ENCODE measurements at places on chromosomes 12 and 14.
A peak's percentile ranks its signal among the peaks of the same experiment; 100 is the strongest.

DNA sequence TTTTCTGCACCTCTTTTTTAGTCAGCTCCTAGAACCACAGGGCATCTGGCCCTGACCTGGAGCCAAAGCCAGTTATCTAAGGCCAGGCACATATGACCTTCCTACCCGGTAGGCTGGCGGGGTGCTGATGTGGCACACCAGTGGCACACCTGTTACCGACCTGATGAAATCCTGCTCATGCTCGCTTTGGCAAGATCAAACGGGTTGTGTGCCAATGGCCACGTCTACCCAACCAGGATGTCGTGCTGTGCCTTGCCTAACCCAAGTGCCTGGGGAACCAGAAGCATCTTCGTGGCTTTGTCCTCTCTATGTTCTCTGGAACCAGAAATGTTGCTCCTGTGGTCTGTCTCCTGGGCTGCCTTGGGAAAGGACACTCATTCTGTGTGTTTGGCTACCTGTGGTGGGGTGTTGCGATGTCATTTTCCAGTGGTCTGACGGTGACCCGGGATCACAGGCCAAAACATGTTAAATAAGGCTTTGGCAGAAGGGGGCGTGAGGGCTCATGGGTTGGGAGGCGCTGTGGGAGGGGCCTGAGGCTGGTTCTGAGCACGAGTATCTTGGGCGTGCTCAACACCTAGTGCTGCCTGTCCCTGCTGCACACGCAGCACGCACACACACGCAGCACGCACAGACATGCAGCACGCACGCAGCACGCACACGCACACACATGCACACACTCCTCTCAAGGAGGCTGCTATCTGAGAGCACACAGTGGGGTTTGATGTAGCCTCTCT, 27.9 kb downstream of the CCNK start:
- no peak for DNase-seq

- DNase-seq, result no peak
These were observed 193.7 kb upstream of the DIO3 start for GRCh38 chr14:101367421-101368261.

DNA sequence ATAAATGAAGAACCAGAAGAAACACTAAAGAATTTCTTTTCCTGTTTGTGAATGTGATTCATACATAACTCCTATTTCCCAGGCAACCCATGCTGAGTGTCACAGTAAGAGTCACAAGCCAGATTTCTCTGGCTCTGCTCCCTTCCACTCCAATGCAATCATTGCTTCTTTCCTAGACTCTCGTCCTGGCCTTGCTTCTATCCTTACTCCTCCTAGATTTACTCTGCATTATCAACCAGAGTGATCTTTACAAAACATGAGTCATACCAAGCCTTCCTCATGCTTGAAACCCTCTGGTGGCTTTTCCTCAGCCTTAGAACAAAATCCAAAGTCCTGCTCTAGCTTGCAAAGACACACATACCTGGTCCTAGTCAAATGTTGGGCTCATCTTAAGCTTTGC, 13.3 kb downstream of the IL22 start:
- no peak for DNase-seq

DNA sequence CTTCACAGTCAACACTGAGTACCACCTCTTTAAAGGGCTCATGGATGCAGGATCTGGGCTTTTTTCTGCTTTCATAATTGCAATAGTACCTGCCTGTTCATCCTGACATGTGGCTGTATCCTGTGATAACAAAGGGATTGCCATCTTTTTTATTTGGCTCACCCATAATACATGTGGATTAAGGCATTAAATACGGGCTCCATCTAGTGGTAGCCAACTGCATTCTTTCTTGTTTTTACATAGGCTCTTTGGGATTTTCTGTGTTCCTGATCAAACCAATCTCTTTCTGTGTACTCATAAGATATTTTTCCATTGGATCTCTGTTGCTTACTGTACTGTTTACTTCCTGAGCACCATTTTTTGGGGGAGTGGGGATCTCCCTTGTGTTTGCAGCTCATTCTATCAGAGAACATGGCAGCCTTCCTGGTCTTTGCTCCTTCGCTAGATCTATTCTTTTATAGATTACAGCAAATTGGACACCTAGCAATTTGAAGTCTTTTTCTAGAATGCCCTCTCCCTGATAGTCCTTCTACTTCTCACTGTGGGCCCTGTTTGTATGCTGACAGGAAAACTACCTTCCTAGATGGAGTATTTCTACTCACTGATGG, 723.4 kb upstream of the MDGA2 start:
- no peak for DNase-seq

DNA sequence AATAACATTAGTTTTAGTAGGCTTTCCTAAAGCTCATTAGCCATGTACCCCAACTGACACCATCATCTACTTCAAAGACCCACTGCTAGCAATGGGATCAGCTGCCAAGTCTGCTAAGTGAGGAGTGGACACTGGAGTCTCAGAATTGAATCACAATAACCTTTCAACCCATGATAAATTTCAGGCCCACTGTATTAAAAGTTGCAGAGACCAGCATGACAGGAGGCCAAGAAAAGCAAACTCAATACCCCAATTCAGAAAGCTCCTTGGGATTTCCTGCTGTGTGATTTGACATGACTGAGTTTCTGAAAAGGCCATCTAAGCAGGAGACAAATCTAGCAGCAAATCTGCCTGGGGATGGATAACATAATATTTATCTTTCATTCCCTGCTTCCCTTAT, 320.7 kb downstream of the NELL2 start:
- DNase-seq, result no peak

DNA sequence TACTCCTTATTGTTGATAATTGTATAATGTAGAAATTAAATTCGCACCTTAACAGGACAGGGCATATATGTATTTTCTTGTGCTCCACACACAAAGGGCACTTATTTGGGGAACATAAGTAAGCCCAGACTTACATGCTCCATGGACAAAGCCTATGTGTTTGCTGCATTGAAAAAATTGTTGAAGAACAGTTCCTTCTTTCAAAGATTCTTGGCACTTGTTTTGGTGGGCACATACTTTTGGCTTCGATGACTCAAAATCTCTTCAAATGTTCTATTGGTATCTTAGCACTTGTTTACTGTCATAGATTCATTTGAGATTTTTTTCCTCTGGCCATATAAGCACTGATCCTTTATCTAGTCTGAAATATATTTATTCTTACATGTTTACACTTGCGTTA, 1.4 kb upstream of the MAP4K5 start:
- no peak for DNase-seq

DNA sequence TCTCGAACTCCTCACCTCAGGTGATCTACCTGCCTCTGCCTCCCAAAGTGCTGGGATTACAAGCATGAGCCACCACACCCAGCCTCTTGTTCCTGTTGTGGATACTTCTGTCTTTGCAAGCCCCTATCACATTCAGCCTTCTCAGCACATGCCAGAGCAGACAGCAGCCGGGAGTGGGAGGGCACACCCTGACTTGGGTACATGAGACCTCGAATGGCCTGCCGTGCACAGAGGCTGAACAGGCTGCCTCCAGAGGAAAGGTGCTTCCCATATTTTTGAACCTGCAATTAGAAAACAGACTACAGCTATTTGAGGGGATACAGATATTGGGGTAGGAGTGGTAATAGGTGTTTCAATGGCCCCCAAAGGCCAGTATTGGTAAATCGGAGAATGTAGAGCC, 307.3 kb upstream of the DIO3 start:
- DNase-seq, result no peak

DNA sequence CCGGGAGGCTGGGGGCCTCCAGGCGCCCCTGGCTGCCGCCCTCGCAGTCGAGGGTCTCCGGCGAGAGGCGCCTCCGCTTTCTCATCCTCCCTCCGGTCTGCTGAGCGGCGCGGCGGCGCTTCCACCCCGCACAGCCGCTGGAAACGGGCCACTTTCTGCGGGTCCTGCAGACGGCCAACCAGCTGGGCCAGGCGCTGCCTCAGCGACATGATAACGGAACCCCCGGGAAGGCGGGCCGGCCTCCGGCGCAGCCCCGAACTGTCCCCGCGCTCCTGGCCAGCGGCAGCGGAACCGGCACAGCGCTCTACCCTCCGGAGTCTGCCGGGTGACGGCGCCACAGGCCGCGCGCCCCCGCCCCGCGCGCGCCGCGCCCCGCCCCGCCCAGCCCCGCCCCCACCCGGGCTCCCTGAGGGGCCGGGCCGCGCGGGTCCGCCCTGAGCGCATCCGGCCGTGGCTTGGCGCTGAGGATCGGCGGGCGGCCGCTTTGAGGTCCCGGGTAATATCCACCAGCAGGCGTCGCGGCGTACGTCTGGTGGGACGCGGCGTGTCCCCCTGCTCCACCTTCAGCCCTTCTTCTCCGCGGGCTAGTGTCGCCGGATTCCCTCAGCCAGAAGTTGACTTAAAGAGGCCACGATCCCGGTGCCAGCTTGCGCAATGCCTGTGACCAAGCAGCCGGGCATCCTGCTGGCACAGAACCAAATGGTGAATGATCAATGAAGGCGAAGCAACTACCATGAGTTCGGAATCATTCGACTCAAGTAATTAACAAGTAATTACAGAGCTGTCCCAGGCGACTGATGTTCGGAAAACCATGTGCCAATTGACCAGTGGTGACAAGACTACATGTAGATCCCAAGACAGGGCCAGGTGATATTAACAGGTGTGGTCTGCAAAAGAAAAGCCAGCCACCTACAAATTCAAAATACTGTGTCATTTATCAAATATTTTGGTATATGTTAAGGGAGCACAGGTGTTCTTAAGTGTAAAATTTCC, at the start of gene SGPP1:
SGPP1 (minus strand) TSS at position 330 of the 993 bp plus-strand sequence; CDS start at position 209, 121 bp downstream.
- DNase-seq, result peak; percentile 89

DNA sequence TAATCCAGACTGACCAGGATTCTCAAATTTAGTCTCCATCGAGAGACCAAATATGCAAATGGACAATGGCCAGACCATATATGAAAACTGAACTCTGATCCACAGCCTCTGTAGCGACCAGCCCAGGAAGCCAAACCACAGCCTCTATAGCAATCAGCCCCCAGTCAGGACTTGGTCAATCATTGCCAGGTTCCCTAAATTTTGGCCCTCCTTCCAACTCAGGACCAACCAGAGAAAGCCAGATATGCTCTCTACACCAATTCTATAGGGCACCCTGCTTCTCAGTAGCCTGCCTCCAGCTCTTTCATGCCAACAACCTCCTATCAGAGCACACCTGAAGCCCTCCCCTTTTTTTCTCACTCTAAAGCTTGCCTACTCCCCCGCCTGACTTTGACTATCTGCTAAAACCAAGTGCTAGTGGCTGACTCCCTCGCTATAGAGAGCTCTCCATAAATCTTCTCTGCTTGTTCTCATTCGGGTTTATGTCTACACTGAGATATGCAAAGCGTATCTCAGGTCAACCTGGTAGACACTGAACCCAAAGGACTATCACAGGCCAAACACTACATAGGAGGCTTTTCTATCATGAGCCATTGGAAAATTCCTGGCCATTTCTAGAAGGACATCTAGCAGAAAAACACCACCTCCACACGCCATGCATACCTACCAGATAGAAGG, 110.5 kb upstream of the FUT8 start:
- DNase-seq, result no peak

GRCh38 chr12:26018926-26019325, 60.4 kb downstream of the RASSF8 start:
- no peak for DNase-seq

DNA sequence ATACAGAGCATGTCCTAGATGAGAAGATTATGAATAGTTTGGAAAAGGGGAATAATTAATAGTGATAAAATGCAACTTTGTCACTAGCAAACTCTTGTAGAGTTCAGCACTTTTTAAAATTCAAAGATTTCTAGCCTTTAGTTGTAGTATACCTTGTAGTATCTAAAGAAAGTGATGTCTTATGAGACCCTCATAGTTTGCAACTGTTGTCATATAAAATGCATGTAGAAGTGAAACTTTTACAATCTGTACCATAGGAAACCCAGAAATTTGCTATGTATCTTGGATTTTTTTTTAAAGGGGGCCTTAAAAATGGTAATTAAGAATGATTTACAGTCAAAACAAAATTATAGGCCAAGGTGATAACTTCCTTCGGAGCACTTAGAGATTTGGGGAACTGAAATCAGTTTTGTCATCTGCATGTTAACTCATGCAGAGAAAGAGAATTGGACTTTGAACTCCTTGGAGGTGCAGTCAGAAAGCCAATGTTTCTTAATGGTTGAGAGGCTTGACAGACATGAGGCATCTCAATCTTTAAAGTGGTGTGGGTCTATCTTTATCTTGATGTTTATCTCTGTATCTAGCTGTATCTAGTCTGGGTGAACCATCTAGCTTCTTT, 1.3 kb downstream of the LRRK2 start:
- no peak for DNase-seq

DNA sequence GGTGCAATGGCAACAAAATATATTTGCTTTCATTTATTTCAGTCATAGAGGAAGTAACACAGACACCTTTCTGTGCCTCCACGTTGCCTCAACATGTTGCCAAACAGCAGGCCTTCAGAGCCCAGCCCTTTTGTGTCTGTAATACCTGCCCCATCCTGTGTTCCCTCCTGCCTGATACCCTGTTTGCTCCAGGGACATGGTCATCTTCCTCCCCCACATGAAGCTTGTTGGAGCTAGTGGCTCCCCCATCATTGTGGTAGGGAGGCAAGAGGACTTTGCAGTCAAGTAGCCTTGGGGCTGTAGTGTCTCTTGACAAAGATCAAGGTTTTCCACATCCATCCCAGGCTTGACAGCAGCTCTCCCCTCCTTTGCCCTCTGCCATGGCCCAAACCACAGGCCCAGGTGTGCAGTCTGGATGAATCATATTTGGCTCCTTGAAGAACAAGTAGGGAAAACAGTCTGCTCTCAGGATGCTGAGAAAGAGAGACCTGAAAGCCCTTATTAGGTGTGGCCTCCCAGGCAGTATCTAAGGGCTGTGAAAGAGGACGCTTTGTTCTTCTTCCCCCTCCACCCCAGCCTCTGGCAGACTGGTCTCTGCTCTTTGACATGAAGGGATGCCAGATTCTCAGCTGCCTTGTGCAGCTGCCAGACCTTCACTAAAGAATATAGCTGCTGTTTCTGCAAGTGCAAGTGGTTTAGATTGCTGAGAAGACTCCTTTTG, 329.0 kb downstream of the C12orf75 start:
- DNase-seq, result no peak

GRCh38 chr14:47675466-47676314, at the start of gene MDGA2:
Gene MDGA2 (minus strand): TSS chr14:47675605.
- DNase-seq, result no peak

DNA sequence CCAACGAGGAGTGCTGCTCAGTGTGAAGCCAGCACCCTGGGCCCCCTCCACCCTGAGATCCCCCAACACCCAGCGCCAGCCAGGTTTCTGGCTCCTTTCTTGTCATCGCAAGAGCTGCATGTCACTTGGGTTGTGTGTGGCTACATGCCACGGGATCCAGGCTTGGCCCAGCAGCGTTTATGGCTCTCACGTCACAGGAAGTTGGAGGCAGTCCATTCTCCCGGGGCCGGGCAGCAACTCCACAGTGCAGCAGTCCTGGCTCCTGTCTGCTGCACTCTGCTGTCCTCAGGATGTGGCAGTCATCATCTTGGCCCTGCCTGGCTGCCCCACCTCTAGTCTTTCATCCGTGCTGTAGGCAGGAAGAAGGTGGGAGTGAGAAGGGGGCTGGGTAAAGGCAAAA, 78.3 kb downstream of the AACS start:
- DNase-seq, result no peak

Measured in CD4-positive, alpha-beta T cell treated with Interleukin-12 subunit alpha and Interleukin-12 subunit beta, for 1 hour (primary cell).